ENCODE measurements at places on chromosomes 13 and 19.

- DNase-seq = no peak
These were observed 18.0 kb upstream of the RFXAP start for GRCh38 chr13:36801035-36801434.

DNA sequence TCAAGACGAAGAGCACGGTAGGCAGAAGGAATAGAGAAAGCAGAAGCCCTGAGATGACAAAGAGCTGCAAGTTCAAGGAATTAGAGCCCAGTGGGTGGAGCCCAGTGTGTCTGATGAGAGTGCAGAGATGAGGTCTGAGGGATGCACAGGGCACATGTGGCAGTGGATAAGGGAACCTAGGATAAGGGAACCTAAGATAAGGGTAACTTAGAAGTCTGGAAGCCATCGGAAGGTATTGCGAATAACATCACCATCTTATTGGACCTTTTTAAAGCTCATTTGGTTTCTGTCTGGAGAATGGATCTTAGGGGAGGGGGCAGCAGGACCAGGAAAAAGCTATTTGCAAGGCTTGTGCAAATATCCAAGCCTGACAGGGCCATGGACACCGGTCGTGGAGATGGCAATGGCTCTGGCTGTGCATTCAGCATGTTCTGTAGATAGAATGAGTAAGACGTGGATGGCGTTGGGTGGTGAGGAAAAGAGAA is 1.3 kb downstream of the FPR3 start:
- DNase-seq = peak; percentile 65

- peak; percentile 22 for DNase-seq
These were observed 816.6 kb downstream of the UQCRFS1 start for GRCh38 chr19:28396287-28396831.

- DNase-seq = no peak
These were observed 8.5 kb upstream of the ZNF429 start for GRCh38 chr19:21496876-21497275.

- DNase-seq = no peak
These were observed 549.6 kb downstream of the FGF9 start for GRCh38 chr13:22220151-22221135.

GRCh38 chr13:22111152-22111783 is 440.4 kb downstream of the FGF9 start:
- no peak for DNase-seq

GRCh38 chr19:46076951-46077814 is 36.4 kb upstream of the IGFL4 start:
- peak; percentile 87 for DNase-seq

DNA sequence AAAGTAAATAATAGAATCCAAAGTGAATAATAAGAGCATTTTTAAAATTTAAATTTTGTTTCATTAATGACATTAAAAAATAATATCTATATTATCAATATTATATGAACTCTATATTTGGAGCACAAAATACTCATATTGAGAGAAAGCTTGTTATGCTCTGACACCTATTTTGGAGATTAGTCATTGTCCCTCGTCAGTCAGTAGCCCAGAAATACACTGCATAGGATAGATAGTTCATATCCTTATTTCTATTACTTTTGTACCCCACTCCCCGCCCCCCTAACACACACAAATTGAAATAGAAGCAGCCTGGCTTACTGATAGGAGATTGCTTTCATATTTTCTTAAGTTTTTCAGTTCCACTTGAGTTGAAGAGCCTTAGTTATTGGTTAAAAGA is 652.8 kb downstream of the PCDH9 start:
- DNase-seq = no peak

DNA sequence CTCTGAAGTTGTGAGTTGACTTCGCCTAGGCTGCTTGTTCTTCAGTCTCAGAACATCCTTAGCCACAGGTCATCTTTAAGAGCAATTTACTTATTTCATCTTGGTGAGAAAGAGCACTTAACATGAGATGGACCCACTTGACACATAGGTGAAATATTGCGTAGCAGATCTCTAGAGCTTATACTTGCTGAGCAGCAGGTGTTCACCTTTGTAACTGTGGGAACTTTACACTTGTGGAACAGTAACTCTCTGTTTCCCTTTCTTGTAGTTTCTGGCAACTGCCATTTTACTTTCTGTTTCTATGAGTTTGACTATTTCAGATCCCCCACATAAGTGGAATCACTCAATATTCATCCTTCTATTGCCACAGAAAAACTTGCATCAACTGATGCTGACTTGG is 95.7 kb downstream of the SLC10A2 start:
- DNase-seq = no peak

DNA sequence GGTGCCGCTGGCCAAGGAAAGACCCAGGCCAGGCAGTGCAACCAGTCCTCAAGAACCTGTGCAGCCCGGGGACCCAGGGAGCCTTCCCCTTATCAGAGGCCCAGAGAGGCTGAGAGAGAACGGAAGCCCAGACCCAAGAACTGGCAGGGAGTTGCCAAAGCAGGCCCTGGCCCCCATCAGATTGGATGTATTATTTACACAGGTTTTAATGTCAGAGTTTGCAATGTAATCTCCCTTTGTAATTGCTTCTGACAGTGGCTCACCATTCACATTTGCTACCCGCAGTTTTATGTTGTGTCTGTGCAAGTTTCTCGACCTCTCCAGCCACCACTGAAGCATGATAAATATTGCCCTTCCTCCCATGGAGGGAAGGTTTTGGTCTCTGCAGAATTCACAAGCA is 660.9 kb downstream of the LIG4 start:
- no peak for DNase-seq

- no peak for DNase-seq
These were observed 55.4 kb downstream of the KCNC3 start for GRCh38 chr19:50273821-50274220.

DNA sequence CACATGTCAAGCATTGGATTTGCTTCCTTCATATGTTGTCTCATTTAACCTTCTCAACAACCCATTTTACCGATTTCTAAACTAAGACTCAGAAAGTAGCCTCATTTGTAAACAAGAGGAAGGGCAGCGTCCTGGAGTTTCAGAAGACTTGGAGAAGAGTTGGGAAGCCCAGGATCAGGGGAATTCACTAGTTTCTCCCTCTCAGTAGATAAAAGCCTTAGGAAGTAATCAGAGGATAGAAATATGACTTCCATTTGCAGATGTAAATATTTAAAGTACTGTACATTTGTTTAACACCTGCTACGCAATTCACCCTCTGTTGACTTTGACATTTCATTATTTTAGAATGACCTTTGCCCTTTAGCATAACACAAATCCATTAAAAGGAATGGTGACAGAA is 216.4 kb downstream of the DCT start:
- no peak for DNase-seq

- DNase-seq = no peak
These were observed 11.8 kb downstream of the PEPD start for GRCh38 chr19:33509774-33510173.

DNA sequence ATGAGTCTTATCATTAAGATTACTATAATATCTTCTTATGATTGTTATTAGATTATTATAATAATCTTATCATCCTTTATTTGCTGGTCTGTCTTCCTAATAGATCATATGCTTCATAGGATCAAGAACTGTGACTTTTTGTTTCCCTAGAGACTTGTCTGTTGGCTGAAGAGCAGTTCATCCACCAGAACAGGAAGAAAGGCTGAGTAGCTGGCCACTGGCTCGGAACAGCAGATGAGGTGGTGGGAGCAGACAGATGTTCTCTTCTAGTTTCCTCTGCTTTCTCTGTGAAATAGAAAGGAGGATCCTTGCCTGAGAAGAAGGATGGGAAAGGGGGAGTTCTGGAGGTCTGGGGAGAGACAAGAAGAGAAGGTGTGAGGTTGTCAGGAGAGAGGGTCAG is 120.0 kb downstream of the CCNA1 start:
- no peak for DNase-seq

DNA sequence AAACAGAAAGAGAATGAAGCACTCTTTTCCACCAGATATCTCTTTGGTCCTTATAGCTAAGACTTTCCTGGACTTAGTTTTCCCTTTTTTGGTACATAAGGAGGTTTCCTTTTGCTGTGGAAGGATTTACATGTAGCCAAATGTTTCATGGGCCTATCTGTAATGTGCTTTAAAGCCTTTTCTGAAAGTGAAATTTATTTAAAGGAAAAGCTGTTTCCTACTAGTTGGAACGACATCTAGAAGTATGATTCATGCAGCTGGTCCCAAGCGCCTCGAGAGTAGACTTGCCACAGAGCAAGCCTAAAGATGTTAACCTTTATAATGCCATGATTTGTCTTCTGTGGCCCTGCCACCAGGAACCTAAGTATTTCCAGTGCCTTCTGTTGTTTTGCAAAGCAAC is 390.3 kb downstream of the DLEU7 start:
- no peak for DNase-seq

DNA sequence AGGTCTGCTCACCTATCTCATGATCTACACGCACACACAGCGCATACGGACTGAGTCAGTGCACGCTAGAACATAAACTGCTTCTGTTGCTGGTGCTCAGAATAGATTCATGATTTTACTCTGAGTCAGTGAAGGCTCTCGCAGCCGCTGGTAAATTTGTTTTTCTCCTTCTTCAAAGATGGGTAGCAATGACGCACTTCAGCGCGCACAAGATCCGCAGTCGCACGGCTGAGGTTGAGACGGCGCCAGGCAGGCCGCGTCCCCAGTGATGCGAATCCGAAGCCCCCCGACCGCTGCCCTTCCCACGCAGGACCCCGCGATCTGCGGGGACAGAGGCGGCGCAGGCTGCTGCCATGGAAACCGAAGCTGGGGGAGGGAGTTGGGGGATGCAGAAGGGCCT is 103.7 kb upstream of the USP29 start:
- no peak for DNase-seq

DNA sequence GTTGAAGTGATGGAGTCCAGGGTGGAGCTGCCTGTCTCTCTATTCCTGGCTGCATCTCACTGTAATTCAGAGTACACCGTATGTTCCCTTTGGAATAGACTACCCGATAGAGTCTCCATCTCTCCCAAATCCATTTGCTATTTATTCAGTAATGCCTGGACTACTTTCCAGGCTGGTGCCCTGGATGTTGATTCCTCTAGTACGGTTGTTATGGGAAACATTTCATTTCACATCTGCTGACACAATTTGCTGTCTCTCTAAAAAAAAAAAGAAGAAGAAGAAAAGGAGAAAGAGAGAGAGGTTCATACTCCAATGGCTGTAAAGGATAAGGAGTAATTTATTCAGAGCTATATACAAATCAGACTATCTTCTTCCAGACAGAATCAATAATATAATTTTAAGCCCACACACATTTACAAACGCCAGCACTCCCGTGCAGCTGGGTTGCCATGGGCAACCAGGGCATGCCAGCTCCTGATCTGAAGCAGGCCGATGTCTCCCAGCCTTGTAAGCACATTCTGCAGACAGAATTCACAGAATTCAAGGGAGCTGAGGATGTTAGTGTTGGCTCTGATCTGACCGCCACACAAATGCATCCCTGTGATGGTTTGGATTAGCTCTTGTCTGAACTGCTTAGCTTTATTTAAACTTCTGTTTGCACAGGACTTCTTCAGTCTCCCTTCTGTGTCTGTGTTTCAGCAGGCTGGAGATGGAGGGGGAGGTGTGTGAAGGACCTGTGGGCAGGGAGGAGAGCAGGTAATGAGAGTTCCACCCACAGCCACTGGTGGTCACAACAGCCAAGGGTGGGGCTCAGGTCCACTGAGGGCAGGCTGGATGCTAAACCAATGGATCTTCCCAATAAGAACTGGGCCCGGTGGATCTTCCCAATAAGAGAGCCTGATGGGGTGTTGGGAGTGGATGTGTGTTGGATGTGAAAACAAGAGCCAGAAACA is 66.0 kb downstream of the TEX26 start:
- no peak for DNase-seq

DNA sequence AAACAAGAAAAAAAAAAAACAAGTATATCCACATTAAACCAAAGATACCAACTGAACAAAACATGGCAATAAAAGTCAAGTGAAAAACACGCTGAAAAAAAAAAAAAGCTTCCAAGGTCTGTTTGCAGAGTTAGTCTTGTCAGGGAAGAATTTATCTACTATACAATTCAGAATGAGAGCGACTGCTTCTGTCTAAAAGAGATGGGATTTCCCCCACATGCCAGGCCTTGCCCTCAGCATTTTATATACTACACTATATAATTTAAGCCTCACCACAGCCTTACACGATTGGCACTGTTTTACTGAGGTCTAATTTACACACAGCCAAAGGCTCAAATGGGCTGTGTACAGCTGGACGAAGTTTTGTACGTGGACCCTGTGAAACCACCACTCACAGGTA is 67.3 kb downstream of the FOXO1 start:
- no peak for DNase-seq

- DNase-seq = no peak
These were observed 330.2 kb downstream of the DNAJC15 start for GRCh38 chr13:43353631-43354030.

DNA sequence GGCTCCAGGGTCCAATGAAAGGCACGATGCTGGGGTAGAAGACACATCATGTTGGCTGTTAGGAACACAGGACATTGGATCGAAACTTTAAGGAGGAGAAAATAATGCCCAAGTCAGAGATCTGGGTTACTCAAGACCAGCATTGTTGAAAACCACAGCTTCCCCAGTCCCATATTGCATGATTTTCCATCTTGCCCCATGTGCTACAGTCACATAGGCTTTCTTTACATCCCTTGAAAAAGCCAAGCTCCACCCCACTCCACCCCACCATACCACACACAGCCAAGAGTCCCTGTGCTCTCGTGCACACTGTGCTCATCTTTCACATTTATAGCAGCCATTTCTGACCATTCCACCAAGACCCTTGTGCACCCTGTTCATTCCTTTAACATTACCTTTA is 636.2 kb downstream of the DIAPH3 start:
- no peak for DNase-seq

DNA sequence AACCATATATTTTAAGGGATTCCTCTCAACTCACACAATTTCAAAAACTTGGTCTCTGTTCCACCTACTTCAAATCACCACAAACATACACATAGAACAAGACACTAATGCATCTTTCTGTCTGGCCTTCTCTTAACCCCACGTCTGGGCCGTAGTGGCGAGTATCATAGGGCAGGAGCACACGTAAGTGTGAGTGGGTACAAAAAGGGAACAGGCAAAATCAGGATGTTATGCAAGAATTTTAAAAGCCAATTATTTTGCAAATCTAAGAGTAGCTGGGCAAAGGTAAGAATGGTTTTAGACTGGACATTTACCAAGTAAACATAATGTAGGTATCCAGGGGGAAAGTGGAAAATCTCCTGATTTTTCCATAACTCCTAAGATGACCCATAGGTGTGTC is 35.1 kb downstream of the MTMR6 start:
- DNase-seq = no peak

GRCh38 chr13:38042771-38043170 is 173.2 kb upstream of the TRPC4 start:
- DNase-seq = no peak

DNA sequence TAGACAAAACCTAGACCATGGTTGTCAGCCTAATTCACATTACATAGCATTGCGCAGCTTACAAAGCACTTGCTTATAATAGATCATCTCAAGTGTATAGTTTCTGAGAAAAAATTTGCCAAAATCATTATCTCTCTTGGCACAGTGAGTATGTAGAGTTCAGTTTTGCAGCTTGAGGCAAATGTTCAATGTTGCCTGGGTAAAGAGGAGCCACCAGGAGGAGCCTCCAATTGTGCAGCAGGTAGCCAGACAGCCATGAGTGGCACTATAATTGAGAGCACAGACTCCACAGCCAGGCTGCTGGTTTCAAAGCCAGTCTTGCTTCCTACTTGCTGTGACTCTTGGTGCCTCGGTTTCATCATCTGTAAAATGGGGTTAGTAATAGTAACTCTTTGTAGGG is 24.0 kb upstream of the OLFM4 start:
- no peak for DNase-seq

- no peak for DNase-seq
These were observed 39.0 kb downstream of the C1QTNF9 start for GRCh38 chr13:24348385-24348784.

- no peak for DNase-seq
These were observed 11.8 kb downstream of the TGFB1 start for GRCh38 chr19:41341669-41342490.

- no peak for DNase-seq
These were observed 93.0 kb downstream of the SLC7A1 start for GRCh38 chr13:29502391-29503008.

Measured in K562 (cell line).